ENCODE measurements at places on chromosomes 4 and X. TPM values are rescaled to one million over a fixed set of nuclear protein-coding genes. Genes with fewer than 3 reads are reported as not detected.
A peak's percentile ranks its signal among the peaks of the same experiment; 100 is the strongest.

AKAP17A gene
- total RNA-seq: 10.6 TPM

DNA sequence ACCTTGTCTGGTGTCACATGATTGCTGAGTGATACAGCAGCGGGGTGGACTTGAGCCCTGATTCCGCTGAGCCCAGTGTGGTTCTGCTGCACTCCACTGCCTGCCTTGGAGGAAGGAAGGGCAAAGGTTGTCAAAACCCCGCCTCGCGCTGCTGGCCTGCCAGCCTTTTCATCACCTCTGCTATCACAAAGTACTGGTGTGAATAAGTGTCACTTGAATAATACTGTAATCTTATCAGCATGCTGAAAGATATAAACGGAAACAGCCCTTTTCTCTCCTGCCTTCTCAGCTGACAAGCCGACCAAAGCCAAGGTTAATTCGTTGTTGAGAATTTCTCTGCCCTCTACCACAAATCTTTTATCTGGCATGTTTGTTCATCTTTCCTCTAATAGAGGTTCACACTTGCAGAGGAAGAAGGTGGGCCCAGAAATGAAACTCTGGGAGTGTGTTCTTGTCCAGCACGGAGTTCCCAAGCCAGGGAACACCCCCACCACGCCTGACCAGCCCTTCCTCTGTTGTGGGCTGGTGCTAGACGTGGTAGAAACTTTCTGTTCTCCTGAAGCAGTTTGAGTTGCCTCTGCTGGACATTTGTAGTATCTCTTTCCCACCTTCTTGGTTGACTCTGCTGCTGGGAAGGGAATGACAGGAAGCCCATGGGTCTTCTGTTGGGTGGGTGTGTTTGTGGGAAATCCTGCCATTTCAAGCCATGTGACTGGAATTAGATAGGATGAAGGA lies 21.5 kb downstream of the FHDC1 start:
- no peak for DNase-seq

PCDH18 gene
- total RNA-seq: 108 TPM

CENPVL3 gene
- total RNA-seq: not detected

- DNase-seq: no peak
Observed at GRCh38 chr4:2006956-2007653, 1.7 kb downstream of the NELFA start.

SMIM10 gene
- total RNA-seq: 3.6 TPM

DNA sequence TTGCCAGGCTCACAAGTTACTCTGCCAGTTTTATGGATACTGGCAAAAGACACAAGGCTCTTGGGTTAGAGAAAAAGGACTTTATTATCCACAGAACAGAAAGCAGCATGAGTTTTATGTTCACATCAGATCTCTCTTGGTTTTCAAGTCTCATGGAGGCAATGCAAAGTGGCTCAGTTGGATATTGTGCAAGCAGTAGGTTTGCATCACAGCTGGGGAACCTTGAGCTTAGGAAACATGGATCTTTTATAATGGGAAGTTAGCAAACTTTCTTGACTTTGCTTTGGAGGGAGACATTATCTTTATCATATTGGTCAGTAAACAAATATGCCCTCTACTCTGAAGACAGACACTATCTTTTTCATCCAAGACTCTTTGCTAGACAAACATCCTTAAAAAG lies 109.2 kb upstream of the GRPR start:
- no peak for DNase-seq

DNA sequence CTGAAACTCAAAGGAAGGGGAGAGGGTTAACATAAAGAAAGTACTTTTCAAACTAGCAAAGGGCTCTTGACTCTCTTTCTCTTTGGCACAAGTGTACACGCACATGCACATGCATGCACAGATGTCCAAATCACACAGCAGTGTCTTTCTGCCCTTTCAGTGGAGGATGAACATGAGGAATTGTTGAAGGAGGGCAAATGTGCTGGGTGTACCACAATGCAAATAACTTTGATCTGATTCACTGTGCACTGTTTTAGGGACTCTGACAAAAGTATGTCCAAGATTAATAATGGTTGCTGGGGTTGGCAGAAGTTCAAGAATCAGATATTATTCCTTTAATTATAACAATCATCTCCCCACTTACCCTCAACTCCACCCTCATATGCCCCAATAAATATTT lies 93.8 kb downstream of the GPC4 start:
- no peak for DNase-seq

ITIH6 gene
- total RNA-seq: not detected

DNA sequence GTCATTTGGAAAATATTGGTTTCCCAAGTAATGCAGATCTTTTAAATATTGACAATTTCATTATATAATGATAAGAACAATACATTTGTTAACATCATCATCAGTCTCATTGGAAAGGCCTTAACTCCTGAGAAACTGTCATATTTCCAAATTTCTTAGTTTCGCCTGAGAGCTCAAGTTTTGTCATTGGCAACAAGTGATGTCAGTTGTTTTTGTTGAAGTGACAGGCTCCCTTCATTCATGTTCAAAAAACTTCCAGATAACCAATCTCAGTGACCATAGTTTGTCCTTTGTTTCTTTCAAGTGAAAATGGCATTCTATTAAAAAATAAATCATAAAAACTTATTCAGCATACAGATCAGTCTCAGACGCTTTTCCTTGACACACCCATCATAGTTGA lies 71.8 kb downstream of the HMGB2 start:
- no peak for DNase-seq

GRCh38 chrX:22952010-22952409 lies 47.8 kb upstream of the DDX53 start:
- peak; percentile 51 for DNase-seq

MAGEB17 gene
- total RNA-seq: under 0.01 TPM

- no peak for DNase-seq
Observed at GRCh38 chr4:146232131-146232722, 17.9 kb downstream of the REELD1 start.

- DNase-seq: no peak
Observed at GRCh38 chr4:1318488-1319213, 28.4 kb upstream of the UVSSA start.

GRCh38 chr4:133544097-133544496 lies 395.0 kb downstream of the PCDH10 start:
- no peak for DNase-seq

GRCh38 chr4:171565130-171565788 lies 247.9 kb upstream of the GALNTL6 start:
- no peak for DNase-seq

- DNase-seq: no peak
Observed at GRCh38 chrX:20481632-20482031, 214.9 kb upstream of the RPS6KA3 start.

ARHGAP36 gene
- total RNA-seq: not detected

GRCh38 chr4:8285976-8286718 lies 16.6 kb downstream of the HTRA3 start:
- no peak for DNase-seq

DNA sequence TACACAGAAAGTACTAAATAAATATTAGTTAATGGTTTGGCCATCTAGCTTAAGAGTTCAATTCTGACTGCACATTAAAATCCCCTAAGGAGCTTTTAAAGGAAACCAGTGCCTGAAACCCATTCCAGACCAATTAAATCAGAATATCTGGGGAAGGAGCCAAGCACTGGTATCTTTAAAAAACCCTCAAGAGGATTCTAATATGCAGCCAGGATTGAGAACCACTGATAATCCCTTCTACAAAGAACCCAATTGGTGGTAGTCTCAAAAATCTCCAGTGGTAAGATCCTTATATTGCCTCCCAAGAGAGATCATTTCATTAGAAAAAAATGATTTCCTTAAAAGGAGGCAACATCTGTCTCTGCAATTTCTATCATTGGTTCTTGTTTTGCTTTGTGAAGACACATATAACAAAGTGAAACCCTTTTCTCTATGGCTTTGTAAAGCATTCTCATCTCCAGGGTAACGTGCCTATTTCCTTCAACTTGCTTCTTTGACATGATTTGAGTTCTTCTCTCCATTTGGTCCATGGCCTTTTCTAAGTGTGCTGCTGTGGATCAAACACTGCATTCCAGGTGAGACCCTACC lies 3.5 kb downstream of the GPR34 start:
- peak; percentile 11 for DNase-seq

LPAR4 gene
- total RNA-seq: not detected

CACNA1F gene
- not detected for total RNA-seq

- DNase-seq: peak; percentile 64
Observed at GRCh38 chr4:118865091-118865708, 23.5 kb upstream of the SYNPO2 start.

TKTL2 gene
- total RNA-seq: not detected

DNA sequence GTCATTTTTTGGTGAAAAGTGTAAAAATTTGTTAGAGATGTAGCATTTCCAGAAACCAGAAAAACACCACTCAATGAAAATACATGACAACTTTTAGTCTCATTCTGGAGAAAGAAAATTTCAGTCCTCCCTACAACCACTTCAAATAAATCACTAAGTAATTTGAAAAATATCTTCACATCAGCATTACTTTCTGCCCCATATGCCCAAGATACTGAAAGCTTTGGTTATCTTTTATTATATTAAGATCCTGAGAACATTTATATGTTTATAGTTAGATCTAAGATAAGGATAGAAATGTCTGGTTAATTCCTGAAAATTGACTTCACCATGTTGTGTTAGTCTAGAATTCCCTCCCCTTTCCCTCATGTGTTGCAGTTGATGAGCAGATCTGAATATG lies 119.0 kb downstream of the ADGRL3 start:
- DNase-seq: no peak

- no peak for DNase-seq
Observed at GRCh38 chrX:8755116-8755515, 23.2 kb upstream of the ANOS1 start.

TNIP3 gene
- total RNA-seq: 0.28 TPM

MGST2 gene
- 8.1 TPM for total RNA-seq

DNA sequence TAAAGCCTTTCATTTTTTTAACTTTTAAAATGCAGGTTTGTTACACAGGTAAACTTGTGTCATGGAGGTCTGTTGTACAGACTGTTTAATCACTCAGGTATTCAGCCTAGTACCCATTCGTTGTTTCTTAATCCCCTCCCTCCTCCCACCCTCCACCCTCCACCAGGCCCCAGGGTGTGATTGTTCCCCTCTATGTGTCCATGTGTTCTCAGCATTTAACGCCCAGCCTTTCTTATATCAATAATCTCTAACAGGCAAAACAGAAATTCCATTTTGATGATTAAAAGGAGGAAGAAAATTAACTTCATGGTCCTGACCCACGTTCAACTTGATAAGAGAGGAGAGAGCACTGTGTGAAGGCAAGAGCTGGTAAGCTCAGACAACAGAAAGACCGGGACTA lies 75.1 kb downstream of the TSPAN5 start:
- no peak for DNase-seq

FNIP2 gene
- total RNA-seq: 24.6 TPM

DNA sequence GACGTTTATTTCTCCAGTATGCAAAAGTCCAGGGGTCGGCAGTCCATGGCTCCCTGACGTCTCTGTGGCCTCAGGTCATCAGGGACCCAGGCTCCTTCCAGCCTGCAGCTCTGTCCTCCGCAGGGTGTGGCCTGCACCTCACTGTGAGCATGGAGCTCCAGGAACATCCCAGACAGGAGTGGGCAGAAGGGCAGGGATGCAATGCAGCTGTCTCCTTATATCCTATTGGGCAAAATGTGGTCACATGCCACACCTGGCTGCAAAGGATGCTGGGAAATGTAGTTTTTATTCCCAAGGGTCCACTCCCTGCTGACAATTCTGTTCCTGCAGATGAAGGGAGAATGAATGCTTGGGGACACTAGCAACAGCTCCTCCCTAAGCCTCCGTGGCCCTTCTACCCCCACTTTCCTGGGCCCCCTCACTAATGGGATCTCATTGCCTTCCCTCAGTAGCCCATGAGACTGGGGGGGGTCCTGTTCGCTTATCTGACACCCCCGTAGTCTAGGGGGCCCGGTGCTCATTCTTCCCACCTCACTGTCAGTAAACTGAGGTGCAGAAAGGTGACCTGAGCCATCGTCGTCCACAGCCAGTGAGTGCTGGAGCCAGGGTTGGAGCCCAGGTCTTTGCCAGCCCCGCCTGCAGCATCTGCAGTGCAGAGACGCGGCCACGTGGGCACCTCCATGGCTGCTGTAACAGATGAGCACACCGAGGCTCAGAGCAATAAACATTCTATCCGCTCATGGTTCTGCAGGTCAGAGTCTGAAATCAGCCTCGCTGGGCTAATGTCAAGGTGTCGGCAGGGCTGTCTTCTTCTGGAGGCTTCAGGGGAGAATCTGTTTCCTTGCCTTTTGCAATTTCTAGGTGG lies 5.9 kb upstream of the GRPEL1 start:
- DNase-seq: peak; percentile 42

DNA sequence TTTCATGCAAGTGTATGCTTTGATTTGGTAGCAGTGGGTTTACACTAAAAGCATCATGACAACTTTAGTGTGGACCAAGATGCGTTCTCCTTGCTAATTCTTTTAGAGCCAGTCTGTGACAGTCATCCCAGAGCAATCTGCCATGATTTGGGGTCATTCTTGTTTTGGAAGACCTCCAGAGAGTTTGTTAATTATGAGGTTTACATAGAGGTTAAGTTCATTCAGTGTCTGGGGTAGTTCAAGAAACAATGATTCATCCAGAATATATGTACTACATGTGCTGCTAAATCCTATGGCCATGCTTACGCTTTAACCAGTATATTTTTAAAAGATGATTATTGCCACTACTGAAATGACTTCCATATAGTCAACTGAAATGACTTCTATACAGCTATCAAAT lies 328.5 kb upstream of the AGA start:
- peak; percentile 20 for DNase-seq

GRCh38 chr4:188412499-188412898 lies 273.3 kb downstream of the TRIML1 start:
- DNase-seq: no peak

GRCh38 chr4:172776203-172776861 lies 392.3 kb upstream of the GALNT7 start:
- peak; percentile 65 for DNase-seq

EXOC1L gene
- total RNA-seq: not detected

DNA sequence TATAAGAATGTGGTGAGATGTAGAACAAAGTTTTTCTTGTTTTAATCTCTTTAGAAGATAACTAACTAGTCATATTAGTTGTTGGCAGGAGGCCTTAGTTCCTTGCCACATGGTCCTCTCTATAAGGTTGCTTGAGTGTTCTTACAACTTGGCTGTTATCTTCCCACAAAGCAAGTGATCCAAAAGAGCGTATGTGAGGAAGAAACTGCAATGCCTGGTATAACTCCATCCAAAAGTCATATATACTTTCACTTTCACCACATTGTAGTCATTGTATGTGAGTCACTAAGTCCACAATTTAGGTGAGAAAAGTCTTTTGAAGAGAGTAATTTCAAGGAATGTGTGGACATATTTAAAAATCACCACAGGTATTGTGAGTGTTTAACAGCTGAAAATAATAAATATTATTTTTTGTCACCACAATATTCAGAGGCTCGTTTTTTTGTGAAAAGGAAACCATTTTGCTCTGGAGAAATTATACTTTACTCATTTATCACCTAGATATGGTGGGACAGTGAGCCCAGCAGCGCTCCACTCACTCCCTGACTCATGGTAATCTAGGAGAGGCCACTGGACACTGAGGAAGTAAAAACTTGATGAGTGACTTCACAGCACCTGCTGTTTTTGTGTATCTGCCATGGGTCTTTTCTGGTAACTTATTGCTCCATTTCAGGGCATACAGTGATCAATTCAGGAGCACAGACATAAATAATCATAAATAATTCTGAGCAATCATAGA lies 369.4 kb upstream of the NDST3 start:
- no peak for DNase-seq

All from IMR-90 (cell line).